ENCODE measurements at places on chromosomes 13 and 19. TPM values are rescaled to one million over a fixed set of nuclear protein-coding genes. Genes with fewer than 3 reads are reported as not detected.

DNA sequence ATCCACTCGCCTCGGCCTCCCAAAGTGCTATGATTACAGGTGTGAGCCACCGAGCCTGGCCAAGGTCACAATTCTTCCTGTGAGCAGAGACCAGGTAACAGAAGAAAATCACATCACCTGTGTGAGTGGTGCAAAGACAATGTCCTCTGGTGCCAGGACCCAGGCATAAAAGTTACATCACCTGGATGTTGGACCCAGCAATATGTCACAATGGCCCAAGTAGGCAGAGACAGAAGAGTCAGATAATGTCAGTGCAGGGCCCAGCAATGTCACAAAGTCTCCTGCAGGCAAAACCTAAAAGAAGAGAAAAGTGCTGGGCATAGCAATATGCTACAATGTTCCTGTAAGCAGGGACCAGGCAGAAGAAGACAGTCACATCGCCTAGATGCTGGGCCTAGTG is 5.5 kb upstream of the ZNF724 start:
- no peak overlapping the region for H3K27ac ChIP-seq
- H3K27me3 ChIP-seq, result no peaks in the 10 kb centered on the region
- H3K4me1 ChIP-seq, result no peaks in the 10 kb centered on the region
- H3K4me3 ChIP-seq, result no peak overlapping the region
- DNase-seq, result no peak

DNA sequence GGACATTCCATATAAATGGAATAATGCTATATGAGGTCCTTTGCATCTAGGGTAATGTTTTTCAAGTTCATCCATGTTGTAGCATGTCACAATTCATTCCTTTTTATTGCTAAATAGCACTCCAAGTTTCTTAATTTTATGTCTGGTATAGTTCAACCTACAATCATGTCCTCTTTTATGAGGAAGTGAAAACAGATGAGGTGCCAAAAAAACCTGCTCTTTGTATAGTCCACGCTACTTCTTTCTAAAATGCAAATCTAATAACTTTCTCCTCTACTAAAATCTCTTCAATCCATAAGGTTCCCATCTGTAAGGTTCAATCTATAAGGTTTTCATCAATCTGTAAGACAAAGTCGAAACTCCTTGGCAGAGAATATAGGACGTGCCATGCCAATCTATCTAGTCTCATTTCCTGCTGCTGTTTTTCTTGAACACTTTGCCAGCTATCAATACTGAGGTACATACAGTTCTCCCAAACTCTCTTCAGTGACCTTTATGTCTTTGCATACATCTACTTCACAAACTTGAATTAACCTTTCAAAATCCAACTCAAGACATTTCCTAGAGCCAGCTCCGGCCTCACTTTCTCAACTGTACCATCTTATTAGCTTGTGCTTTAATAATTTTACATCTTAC is 33.7 kb downstream of the INTS6 start:
- DNase-seq, result no peak
- no peaks in the 10 kb centered on the region for H3K36me3 ChIP-seq
- H3K27ac ChIP-seq, result no peak overlapping the region
- H3K4me1 ChIP-seq, result peaks cover 2% of the 10 kb centered on the region

DNA sequence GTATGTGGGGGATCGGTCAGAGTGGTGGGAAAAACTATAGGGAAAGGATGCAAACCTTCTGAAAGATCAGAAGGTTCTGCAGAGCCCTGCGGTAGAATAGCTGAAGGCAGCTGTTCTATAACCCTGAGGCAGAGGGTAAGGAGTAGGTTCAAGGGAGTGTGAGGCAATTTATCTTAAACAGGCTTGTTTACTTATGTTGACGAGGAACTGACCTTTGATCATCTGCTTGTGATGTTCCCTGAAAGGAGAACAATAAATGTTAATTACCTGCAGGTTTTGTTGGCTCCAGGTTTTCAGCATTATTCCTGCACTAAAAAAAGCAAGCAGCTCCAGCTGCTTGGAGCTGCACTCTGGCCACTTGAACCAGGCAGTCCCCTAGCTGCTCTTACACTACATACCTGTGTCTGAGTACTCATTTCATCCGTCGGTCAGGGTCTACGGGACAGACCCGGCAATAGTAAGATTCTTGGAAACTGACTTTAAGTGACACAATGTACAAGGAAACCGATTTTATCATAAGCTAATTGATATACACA is 202.1 kb downstream of the TBC1D4 start:
- H3K27me3 ChIP-seq, result no peaks in the 10 kb centered on the region
- no peaks in the 10 kb centered on the region for H3K4me1 ChIP-seq
- no peak for DNase-seq
- no peak overlapping the region for H3K4me3 ChIP-seq

- H3K36me3 ChIP-seq, result no peaks in the 10 kb centered on the region
- no peaks in the 10 kb centered on the region for H3K27me3 ChIP-seq
- no peak overlapping the region for H3K4me3 ChIP-seq
Measured at GRCh38 chr13:110116072-110116487, 190.9 kb downstream of the COL4A1 start.

Gene ZNF83
- 144 TPM for polyA plus RNA-seq

Gene ATP7B
- polyA plus RNA-seq, result 0.75 TPM

Measured in aorta (tissue), 5 donors.